ENCODE measurements at places on chromosomes 16 and 17.
A peak's percentile ranks its signal among the peaks of the same experiment; 100 is the strongest.

- no peak for DNase-seq
Measured at GRCh38 chr17:21513012-21513570, 136.9 kb downstream of the KCNJ12 start.

DNA sequence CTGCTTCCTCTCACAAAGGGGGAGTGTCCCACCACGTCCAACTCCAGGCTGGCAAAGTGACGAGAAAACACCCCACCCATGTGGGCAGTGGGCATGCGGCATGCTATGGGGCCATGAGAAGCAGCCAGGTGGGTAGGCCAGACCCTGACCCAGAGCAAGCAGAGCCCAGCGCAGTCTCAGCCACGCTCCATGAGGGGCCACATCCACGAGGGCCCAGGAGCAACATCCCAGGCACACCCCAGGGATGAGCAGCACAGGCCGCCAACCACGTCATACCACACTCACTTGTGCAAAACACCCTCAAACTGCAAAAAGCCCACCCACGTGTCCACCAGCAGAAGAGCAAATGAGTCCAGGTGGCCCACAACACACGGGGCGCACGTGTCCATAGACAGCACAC lies 117.0 kb downstream of the ZNF778 start:
- no peak for DNase-seq

- DNase-seq = no peak
Measured at GRCh38 chr17:59289981-59290301, 41.5 kb upstream of the YPEL2 start.

- no peak for DNase-seq
Measured at GRCh38 chr16:64225696-64226095, 896.2 kb downstream of the CDH11 start.

- DNase-seq = no peak
Measured at GRCh38 chr16:50742576-50743200, 802 bp downstream of the CYLD start.

- DNase-seq = no peak
Measured at GRCh38 chr17:12492450-12492849, 173.2 kb upstream of the MYOCD start.

GRCh38 chr16:1615761-1616160 lies 3.6 kb downstream of the CRAMP1 start:
- no peak for DNase-seq

- no peak for DNase-seq
Measured at GRCh38 chr17:75832652-75833400, 11.4 kb downstream of the UNC13D start.

- no peak for DNase-seq
Measured at GRCh38 chr17:49604314-49604869, 28.7 kb downstream of the NXPH3 start.

DNA sequence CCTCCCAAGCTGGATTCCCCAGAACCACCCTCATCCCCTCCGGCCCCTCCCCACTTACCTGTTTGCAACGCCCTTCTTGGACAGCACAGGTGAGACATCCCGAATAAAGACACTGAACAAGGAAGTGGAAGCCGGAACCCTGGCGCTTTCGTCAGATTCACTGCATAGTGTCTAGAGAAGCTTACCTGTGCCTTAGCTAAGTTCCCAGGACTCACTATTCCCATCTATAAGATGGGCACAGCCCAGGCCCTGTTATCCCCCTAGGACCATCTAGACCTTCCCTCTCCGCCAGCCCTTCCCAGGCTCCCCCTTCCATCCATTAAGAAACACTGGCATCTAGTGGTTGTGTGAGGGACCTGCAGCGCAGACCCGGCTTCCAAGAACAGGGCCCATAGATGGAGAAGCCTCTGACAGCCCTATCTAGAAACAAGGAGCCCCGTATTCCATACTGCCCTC lies 26.9 kb upstream of the RPL38 start:
- DNase-seq = peak; percentile 62

DNA sequence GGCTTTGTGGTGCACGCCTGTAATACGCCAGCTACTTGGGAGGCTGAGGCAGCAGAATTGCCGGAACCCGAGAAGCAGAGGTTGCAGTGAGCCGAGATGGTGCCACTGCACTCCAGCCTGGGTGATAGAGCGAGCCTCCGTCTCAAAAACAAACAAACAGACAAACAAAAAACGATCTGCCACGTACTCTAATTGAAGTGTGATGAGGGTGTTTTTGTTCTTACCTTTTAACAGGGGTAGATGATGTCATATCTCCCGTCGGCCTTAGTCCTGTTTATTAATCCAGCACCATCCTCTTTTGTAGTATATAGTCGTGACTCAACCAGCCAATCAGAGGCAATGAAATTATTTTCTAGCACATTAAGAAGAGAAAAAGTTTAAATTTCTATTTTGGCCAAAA lies 58.5 kb downstream of the IQCK start:
- DNase-seq = no peak

- DNase-seq = no peak
Measured at GRCh38 chr17:28467456-28468025, 5.9 kb upstream of the SLC13A2 start.

DNA sequence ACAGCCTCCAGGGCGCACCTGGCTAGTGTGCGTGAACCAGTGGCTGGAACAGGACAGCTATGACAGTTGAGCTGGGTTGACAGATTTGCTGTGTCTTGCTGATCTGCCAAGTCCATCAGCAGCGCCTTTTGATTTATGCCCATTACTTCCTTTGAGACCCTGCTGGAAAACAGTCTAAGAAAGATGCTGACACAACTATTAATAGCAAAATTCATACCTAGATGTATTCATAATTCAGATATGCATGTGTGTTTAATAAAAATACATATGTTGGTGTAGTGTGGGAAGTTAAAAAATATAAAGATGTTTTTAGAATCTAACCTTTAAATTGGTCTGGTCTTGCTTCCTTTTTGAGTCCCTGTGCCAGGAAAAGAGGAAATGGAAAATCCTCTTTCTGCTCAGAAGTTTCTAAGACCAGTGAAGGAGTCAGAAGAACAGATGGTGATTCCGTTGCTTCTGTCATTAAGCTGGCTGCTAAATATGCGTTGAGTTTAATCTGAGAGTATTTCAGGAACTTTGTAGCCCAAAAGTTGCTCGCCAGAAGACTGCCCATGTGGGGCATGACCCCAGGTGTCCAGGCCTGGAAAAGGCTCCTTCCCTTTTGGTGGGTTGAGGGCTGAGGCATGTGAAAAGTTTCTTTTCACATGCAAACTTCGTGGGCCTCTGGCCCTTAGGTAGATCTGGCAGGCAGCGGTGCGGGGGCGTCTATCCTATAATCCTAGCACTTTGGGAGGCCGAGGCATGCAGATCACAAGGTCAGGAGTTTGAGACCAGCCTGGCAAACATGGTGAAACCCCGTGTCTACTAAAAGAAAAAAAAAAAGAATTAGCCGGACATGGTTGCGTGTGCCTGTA lies 40.0 kb upstream of the ENDOV start:
- no peak for DNase-seq

- DNase-seq = no peak
Measured at GRCh38 chr16:35305476-35305875, 1846.1 kb downstream of the TP53TG3F start.

DNA sequence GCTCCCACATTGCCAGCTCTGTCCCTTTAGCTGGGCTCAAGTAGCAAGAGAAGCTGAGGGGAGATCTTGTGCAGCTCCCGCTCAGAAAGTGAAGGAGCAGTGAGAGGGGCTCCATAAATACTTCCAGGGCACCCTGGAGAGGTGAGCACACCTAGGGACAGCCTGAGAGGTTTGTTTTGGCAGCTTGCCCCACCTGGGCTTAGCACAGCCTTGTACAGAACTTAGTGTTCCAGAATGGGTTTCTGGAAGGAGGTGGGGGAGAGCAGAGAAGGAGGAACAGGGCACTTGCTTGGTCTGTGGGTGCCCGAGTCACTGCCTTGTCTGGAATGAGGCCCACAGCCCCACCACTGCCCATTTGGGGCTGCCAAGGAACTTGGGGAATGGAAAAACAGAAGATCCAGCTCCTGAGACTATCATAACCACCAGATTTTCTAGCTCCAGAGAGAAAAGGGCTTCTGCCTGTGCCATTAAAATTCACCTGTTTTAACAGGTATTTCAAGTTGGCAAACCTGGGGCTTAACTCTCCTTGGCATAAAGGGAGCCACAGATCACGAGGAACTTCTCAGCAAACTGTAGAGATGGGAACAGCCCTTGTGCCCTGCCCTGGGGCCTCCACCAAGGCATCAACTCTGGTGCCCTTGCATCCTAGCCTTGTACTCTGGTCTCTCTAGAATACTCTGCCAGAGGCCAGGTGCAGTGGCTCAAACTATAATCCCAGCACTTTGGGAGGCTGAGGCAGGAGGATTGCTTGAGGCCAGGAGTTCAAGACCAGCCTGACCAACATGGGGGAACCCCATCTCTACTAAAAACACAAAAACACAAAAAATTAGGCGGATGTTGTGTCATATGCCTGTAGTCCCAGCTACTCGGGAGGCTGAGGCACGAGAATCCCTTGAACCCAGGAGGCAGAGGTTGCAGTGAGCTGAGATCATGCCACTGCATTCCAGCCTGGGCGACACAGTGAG lies 1.9 kb downstream of the PRR15L start:
- no peak for DNase-seq

- peak; percentile 45 for DNase-seq
Measured at GRCh38 chr17:81513372-81513752, 763 bp upstream of the ACTG1 start.

- DNase-seq = no peak
Measured at GRCh38 chr17:48100160-48100559, 1.1 kb downstream of the CBX1 start.

GRCh38 chr17:64706224-64707049 lies 44.3 kb upstream of the SMURF2 start:
- DNase-seq = no peak

- DNase-seq = no peak
Measured at GRCh38 chr17:34740565-34741520, 161.5 kb downstream of the TMEM132E start.

GRCh38 chr16:74298104-74298503 lies 1.5 kb downstream of the PSMD7 start:
- DNase-seq = no peak

GRCh38 chr16:81259916-81260315 lies 21.4 kb downstream of the BCO1 start:
- no peak for DNase-seq

- no peak for DNase-seq
Measured at GRCh38 chr17:17516941-17517720, 20.9 kb upstream of the RASD1 start.

- no peak for DNase-seq
Measured at GRCh38 chr17:73072219-73072962, 20.1 kb downstream of the SLC39A11 start.

GRCh38 chr16:720990-721764 lies at the start of gene ANTKMT:
Gene ANTKMT, plus strand, starts transcription at chr16:721146. Its CDS starts 129 bp downstream, at chr16:721275.
- peak; percentile 77 for DNase-seq

All from hippocampal formation (tissue), 2 donors.